Fibroblast of upper back skin (primary cell): ENCODE measurements at places on chromosomes 5 and 9.
A peak's percentile ranks its signal among the peaks of the same experiment; 100 is the strongest.

DNA sequence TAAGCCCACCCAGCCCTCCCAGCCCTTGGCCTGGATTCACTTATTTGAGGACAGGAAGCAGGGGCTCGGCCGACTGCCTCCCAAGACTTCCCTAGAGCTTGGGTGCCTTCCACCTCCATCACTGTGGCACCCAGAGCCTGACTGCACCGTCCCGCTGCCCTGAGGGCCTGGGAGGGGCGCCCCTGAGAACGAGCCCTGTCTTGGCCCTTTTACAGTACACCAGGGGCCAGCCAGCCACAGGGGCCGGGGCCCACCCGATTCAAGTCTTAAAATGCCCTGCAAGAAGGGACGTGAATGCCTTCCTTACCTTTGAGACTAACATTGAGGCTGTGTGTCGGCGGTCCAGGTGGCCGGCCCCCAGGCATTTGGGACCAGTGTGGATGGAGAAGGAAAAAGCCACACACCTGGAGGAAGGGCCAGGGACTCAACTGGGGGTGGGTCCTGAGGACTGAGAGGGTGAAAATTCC lies 16.8 kb downstream of the FAM78A start:
- no peak for DNase-seq

DNA sequence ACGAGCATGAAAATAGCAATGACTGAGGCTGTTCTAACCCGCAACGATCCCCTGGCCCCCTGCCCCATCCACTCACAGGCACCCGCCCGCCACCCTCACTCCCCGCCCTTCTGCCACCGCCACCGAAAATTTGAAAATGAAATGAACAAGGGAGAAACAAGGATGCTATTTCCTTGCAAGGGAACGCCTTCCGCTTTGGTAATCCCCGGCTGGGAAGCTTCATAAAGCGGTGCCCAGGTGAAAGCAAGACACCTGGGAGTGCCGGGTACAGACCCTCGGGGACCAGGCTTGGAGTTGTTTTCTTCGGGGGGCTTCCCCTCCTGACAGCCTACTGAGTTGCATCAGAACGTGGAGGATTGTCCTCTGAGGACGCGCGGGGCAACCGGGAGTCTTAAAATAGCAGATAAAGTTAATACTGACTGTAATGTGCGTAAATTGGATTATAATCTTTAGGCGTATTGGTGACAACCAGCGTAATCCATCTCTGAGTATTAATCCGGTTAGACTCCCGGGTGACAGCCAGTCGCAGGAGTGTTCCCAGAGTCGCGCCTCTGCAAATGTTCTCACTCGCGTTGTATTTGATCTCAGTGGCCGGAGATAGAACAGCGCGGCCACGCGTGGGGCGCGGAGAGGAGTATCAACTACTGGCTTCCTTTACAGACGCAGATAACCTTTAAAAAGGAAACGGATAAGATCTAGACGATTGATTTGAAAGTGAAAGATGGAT lies 885 bp upstream of the MLLT3 start:
- no peak for DNase-seq

- no peak for DNase-seq
These were observed 312.3 kb downstream of the ENC1 start for GRCh38 chr5:74328221-74328630.

DNA sequence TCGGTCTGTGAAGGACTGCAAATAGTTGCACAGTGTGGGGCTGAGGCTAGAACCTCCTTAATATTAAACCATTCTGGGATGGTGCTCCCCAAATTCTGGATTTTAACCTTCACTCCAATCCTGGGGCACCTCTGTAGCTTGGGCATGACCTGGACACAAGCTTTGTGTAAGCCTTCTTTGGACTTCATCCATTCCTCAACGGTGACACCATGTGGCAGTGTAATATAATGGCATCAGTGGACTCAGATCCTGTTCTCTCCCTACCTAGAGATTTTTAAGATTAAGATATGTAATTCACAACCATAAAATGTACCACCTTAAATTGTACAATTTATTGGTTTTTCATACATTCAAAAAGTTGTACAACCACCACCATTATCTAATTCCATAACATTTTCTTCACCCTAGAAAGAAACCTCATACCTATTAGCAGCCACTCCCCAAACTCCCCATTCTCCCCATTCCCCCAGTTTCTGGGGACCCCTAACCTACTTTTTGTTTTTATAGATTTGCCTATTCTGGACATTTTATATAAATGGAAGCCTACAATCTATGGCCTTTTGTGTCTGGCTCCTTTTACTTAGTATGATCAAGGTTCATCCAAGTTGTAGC lies 4.8 kb upstream of the PLGRKT start:
- DNase-seq: peak; percentile 63

GRCh38 chr5:83000428-83000827 lies 76.8 kb downstream of the TMEM167A start:
- DNase-seq: peak; percentile 47

DNA sequence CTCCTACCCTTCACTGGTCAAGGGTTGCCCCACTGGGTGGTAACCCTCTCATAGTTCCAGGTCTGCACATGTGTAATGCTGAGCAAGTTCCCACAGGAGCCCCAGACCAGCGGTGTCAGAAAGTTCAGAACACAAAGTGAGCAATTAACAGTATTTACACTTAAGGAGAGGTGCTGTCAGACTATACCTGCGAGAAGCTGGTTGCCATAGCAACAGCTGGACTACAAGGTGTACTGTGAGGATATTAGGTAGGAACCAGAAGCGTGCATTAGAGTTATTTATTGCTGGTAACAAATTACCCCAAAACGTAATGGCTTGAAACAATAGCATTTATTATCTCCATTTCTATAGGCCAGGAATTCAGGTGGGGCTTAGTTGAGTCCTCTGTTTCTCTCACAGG lies 317.0 kb upstream of the RPS23 start:
- DNase-seq: no peak

GRCh38 chr9:133910855-133911514 lies 81.1 kb downstream of the VAV2 start:
- no peak for DNase-seq

DNA sequence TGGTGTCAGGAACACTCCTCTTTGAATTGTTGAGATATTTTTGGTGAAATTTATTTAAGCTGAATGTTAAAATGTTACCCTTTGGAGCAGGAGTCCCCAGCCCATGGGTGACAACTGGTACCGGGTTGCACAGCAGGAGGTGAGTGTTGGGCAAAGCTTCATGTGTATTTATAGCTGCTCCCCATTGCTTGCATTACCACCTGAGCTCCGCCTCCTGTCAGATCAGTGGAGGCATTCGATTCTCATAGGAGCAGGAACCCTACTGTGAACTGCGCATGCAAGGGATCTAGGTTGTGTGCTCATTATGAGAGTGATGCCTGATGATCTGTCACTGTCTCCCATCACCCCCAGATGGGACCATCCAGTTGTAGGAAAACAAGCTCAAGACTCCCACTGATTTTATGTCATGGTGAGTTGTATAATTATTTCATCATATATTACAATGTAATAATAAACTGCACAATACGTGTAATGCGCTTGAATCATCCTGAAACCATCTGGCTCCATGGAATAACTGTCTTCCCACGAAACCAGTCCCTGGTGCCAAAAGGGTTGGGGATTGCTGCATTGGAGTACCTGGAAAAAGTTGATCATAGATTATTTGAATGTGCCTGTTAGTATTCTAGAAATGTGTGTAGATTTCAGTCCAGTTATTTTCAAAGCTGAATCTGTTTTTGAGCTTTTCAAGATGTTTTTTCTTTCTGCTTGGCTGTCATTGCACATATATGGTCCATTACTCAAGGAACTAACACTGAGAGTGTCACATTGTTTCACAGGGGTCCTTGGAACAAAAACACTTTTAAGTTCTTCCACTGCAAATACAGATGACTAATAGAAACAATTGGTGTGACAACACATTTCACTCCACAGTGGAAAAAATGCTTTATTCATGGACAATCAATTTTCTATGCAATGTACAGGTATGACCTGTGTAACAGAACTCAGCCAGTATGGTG lies 104.6 kb upstream of the TNFAIP8 start:
- DNase-seq: peak; percentile 80

DNA sequence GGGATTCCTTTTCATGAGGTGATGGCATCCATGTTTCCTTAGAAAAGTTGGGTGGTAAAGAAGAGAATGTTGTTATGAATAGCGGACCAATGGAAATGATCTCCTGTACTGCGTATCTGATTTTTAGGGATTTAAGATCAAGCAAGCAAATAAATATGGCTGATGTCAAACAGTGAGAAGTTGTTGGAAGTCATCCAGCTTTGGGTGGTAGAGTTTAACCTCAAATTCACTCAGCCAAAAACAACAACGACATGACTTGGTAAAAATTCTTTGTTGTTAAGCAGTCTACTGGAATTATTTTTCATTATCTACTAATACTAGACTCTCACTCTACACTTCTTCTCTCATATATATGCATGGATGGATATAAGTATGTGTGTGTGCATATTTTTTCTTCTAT lies 426.5 kb downstream of the CTNND2 start:
- peak; percentile 21 for DNase-seq

DNA sequence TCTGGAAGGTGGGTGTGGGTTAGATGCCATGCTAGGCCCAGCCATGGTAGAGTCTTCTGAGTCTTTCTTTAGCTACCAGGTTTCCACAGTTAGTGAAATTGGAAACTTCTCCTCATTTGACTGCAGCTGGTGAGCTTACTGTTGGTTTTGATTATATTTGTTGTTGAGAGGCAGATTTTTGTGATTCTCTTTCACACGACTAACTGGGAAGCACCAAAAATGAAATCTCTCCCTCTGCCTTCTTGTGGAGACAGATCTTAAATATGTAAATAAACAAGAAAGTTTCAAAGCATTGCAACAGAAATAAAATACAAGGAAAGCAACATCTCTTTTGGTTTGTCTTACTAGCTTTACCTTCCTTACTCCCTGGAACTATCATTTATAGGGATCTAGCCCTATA lies 122.2 kb downstream of the CEMIP2 start:
- no peak for DNase-seq

DNA sequence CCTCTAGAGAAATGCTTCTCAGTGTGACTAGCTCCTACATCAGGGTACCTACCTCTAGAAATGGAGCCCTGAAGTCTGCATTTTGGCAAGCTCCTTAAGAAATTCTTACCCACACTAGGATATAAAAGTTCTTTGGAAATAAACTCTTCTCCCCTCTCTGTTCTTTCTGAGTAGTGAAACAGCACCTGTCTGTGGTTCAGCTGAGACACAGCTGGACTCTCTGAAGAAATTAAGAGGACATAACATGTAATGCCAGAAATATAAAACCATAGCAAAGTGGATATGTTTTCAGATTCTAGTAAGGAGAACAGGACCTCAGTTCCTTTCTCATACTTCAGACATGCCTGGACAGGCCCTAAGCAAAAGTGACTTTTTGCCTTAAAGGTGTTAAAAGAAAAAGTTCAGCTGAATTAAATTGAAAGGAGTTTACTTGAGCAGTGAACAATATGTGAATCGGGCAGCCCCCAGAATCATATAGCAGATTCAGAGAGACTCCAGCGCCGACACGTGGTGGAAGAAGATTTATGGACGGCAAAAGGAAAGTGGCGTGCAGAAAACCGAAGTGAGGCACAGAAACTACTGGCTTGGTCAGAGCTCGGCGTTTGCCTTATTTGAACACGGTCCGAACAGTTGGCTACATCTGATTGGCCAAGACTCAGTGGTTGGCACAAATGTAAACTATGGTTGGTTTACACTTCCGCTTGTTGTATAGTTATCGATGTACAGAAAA lies 64.5 kb downstream of the PRKACG start:
- peak; percentile 11 for DNase-seq

- DNase-seq: no peak
These were observed 41.5 kb downstream of the KCNIP1 start for GRCh38 chr5:170545313-170545712.

GRCh38 chr5:139640421-139641115 lies 7.6 kb upstream of the CXXC5 start:
- no peak for DNase-seq

GRCh38 chr9:124428751-124429529 lies 13.7 kb upstream of the PSMB7 start:
- no peak for DNase-seq

GRCh38 chr5:10503997-10504793 lies 59.7 kb upstream of the ANKRD33B start:
- no peak for DNase-seq

GRCh38 chr9:123739387-123739786 lies 190.5 kb downstream of the DENND1A start:
- DNase-seq: no peak

DNA sequence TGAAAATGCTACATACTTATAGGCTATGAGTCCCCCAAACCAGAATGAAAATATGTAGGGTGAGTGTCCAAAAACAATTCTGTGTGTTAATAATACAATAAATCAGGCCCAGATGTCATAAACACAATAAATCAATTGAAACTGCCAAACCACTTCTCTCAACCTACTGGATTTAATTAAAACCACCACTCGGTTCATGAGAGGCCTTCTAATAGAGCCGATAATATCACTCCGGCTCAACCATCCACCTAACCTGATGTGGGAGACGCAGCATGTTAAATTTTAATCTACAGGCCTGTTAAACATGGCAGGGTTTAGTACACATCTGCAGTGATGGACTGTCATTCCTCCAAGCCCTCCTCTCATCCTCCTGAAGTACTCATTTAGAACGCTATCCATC lies 734.5 kb upstream of the ZNF608 start:
- DNase-seq: peak; percentile 79

GRCh38 chr5:88661806-88662207 lies 221.2 kb downstream of the MEF2C start:
- DNase-seq: no peak

- DNase-seq: no peak
These were observed 6.0 kb downstream of the RNF44 start for GRCh38 chr5:176530983-176531901.

DNA sequence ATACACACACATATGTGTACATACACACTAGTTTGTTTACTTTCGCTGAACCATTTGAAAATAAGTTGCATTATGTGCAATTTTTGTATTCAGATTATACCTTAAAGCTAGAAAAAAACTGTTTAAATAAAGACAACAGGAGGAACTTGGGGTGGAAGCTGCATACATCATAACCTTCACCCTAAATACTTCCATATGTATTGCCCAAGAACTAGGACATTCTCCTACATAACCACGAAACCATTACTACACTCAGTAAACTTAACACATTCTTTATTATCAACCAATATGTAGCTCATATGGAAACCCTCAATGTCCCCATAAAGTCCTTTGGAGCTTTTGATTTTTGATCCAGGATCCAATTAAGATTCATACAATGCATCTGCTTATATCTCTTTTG lies 83.3 kb downstream of the GIN1 start:
- DNase-seq: peak; percentile 31

- peak; percentile 70 for DNase-seq
These were observed 259.9 kb upstream of the TARS1 start for GRCh38 chr5:33180900-33181299.

GRCh38 chr9:134388289-134388808 lies 62.1 kb downstream of the RXRA start:
- DNase-seq: peak; percentile 29

DNA sequence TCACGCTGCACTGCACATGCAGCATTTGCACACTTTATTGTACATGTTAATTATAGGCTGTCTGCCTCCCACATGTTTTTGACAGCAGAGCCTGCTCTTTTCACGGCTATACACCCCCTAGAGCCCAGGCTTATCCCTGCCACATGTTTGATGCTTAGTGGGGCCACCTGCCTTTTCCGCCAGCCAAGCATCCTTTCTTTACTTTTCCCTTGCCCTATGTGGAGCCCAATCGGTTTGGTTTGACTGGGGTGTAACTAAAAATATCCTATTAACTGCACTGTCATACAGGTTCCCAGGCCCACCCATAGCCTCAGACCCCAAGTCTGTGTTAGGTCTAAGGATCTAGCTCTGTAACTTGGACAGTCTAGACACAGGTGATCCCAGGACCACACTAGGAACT lies 18.9 kb upstream of the S1PR3 start:
- no peak for DNase-seq
